ENCODE measurements at places on chromosomes 12 and 14.

GRCh38 chr12:65532162-65532561 is 253.7 kb downstream of the MSRB3 start:
- DNase-seq: no peak

DNA sequence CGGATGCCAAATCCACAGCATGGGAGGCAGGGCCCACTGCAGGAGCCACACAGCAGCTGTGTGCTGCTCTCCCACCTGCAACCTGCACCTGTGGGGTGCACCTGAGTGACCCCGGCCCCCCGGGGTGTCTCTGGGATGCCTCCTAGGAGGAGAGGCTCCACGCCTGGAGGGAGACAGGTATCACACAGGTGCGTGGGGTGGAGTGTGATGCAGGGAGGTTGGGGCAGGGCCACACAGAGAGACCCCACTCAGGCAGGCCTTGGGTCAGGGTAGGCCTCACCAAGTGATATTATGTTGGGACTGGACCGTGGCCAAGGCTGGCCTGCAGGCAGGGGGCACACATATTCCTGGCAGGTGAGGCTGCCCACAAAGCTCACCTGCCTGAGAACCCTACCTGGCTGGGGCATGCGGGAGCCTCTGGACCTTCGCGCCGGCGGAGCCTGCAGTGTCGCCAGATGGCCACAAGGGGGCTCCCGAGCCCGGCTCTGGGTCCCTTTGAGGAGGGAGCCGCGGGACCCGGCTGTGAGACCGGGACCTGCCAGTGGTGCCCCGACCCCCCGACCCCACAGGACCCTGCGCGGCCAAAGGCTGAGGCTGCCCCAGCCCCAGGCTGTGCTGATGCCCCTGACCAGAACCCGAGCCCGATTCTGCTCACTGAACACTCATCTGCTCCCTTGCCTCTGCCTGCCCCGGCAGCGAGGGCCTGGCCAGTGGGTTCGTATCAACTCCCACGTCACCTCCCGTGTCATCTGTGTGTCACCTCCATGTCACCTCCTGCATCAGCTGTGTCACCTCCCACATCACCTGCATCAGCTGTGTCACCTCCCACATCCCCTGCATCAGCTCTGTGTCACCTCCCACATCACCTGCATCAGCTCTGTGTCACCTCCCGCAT is 11.4 kb downstream of the TMEM121 start:
- no peak for DNase-seq

DNA sequence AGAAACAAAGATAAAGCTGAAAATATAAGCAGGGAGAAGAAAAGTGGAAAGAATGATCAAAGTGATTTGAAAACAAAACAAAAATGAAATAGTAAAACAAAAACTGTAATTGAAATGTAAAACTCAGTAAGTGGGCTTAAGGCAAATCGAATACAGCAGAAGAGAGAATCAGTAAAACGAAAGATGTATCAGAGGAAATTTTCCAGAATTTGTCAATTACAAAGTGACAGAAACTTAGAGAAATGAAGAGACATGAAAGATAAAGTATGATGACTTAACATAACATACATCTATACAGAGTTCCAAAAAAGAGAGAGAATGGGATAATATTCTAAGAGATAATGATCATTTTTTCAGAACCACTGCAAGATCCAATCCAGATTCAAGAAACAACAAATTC is 10.5 kb downstream of the ZFC3H1 start:
- no peak for DNase-seq

DNA sequence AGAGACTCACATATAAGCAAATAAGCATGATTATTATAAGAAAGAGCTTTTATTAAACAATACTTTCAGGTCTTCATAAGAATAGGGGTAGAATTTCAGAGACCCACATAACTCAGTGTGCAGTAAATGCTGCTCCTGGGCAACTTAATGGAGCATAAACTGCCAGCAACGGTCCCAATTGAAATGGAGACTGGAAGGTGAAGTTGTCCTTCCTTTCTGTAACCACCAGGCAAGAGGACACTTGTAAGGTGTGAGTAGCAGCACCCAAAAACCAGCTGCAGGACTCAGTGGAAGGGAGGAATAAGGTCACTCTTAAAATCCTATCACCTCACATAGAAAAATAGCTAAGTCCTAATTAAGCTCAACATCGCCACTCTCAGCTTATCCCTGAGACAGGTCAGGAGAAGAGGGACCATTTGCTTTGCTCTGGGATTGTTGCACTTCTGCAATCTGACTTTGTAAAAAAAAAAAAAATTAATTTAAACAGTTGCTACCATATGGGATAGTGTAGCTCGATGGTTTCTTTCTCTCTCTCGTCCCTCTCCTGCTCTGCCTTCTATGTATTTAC is 22.7 kb upstream of the LTA4H start:
- DNase-seq: no peak

- no peak for DNase-seq
Observed at GRCh38 chr12:25591144-25591543, 38.1 kb upstream of the LMNTD1 start.

GRCh38 chr14:96047101-96047500 is 7.9 kb downstream of the C14orf132 start:
- no peak for DNase-seq

GRCh38 chr12:127272864-127273263 is 994.1 kb upstream of the TMEM132C start:
- no peak for DNase-seq

- no peak for DNase-seq
Observed at GRCh38 chr12:17137396-17137795, 531.4 kb upstream of the LMO3 start.

GRCh38 chr14:102902086-102902485 is 20.4 kb upstream of the AMN start:
- DNase-seq: no peak

DNA sequence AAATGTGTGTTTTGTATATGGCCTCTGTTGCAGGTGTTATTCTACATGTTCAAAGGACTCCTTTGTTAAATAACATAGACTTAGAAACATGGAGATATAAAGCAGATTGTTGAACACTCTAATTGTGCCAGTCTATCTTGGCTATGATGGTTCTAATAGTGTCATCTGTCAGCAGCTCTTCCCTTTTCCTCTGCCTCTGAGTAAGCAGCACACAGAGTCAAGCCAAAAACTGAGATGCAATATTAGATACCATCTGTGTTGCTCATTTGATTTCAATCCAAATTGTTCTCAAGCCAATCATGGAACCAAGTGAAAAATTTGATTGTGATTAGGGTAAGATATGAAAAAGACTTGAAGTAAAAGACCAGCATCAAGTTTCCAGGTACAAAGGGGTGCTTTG is 871.1 kb upstream of the MGAT4C start:
- DNase-seq: peak; percentile 58

- no peak for DNase-seq
Observed at GRCh38 chr12:14774906-14775635, 28.2 kb downstream of the WBP11 start.

DNA sequence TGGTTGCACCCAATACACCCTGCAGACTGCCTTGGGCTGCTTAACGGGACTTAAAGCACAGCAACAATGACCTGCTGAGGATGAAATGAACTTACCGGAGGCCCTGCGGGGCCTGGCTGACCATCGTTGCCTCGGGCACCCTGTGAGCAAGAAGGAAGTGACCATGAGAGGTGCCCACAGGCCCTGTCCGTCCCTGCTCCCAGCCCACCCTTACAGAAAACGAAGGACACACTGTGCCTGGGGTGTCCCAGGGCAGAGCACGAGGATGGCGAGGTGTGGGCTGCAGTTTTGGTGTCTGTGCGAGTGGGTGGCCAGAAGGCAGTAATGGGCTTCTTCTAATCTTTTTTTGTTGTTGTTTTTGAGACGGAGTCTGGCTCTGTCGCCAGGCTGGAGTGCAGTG is 14.6 kb downstream of the COL2A1 start:
- DNase-seq: no peak

DNA sequence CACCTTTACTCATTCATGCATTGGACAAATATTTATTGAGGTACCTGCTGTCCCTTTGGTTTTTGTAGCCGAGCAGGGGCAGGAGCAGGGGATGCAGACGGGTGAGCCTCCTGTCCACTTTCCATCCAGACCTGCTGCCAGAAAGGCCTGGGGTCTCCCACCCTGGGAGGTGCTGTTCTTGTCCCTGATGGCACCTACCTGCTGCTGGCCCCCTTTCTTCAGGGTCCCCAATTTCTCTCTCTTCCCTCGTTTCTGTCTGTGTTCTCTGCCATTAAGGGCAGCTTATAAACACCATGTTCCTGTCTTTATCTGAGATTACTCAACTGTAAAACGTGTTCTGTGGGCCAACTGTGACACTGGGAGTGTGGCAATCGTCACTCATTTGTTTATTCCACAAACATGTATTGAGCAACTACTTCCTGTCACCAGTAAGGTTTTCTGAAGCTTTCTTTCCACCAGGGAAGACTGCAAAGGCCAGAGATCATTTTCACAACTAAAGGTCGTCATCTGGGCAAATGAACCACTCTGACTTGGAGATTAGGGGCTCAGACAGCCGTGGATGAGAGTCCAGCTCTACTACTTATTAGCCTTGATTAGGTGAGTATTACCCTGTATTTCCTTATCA is at the start of gene HAL:
Gene HAL (minus strand): TSS at position 311 of the 625 bp plus-strand sequence. CDS start 434 bp downstream, outside the sequence.
- DNase-seq: peak; percentile 33

DNA sequence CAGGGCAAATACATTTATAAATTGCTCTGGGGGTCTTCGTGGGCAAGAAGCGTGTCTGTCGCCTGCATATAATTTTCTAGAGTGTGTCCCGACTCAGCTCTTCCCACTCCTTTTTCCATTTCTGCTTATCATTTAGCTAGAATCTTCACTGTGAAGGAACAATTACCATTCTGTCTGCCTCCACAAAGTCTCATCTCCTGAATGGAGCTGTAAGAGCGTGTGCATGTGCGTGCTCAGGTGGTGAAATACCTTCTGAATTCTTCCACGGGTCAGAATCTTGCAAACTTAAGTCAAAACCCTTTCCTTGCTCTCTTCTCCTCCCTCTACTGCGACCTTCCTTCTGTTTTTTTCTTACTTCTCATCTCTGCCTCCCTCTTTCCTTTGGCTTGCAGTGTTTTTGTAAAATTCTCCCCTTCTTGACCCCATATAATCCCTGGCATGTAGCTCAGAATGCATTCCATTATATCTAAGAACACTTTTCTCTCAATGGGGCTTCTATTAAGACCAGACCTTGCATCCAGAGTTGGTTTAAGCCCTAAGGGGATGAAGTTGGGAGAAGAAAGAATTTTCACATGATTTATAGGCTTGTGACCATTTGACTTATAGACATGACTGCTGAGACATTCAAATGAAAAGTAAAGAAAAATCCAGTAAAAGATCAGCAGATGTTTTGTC is 25.0 kb upstream of the GSG1 start:
- DNase-seq: no peak

GRCh38 chr14:94979891-94980290 is 177.4 kb downstream of the DICER1 start:
- DNase-seq: no peak

DNA sequence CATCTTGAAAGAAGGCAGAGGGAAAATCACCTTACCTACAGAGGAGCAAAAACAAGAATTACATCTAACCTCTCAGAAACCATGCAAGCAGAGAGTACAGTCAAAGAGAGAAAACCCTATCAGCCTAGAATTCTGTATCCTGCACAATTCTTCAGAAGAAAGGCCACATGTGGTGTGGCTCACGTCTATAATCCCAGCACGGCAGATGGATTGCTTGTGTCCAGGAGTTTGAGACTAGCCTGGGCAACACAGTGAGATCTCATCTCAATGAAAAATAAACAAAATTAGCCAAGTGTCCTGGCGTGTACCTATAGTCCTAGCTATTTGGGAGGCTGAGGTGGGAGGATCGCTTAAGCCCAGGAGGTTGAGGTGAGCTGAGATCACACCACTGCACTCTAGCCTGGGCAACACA is 48.2 kb downstream of the ATF7 start:
- no peak for DNase-seq

DNA sequence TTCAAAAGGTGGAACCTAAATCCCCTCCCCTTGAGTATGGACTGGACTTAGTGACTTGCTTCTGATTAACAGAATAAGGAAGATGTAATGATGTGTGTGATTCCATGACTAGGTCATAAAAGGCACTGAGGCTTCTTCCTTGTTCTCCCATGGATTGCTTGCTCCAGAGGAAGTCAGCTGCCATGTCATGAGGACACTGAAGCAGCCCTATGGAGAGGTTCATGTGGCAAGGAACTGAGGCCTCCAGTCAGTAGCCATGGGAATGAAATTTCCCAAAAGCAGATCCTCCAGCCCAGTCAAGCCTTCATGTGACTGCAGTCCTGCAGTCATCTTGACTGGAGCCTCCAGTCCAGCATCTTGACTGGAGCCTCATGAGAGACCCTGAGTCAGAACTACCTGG is 10.7 kb downstream of the TMBIM4 start:
- no peak for DNase-seq

DNA sequence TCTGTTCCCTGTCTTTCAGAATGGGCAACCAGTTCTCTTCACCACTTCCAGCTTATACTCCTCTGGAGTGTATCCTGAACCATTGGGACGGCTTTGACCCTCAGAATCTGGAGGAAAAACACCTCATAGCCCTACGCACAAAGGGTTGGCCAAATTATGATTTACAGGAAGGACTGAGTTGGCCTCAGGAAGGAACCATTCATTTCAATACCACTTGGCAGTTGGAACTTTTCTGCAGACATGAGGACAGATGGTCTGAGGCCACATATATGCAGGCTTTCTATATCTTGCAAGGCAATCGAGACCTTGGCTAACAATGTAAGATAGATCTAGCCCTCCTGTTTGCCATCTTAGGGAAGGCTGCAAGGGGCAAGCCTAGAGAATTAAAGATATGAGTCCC is 24.0 kb downstream of the CLECL1 start:
- DNase-seq: no peak

DNA sequence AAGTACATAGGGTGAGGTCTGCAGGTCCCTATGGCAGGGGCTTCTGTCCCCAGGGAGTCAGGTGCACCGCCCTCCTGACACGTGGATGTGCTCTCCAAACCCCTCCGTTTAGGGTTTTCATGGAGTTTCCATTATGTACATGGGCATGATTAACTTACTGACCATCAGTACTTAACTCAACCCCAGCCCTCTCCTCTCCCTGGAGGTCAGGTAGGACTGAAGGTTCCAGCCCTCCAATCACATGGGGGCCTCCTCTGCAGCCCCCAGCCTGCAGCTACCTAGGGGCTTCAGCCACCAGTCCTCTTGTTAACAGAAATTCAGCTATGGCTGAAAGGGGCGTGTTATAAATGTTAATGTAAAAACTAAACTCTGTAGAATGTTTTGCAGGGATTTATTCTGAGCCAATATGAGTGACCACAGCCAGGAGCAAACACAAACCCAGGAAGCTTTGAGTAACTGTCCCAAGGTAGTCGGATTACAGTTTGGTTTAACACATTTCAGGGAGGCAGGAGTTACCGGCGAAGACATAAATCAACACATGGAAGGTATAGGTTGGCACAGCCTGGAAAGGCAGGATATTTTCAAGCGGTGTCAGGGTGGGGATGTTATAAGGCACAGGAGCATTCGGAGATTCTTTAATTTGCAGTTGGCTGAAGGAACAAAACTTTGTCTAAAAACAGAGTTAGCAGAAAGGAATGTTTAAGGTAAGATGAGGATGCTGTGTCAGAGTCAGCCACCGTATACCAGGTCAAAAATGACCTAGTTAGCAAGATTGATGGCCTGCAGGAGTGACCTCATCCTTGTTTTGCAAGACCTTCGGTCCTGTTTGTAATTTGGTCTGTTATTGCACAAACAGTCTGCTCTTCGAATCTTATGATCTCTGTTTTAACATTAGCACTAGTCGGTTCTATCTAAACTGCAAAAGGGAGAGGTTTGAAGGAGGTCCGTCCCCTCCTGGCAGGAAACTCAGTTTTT is 75.2 kb downstream of the TNFAIP2 start:
- DNase-seq: no peak
